HFFc6 (cell line): ENCODE measurements at places on chromosomes 16 and 17. TPM values are rescaled to one million over a fixed set of nuclear protein-coding genes. Genes with fewer than 3 reads are reported as not detected.

The TBC1D26 gene
- not detected in 3 replicates for total RNA-seq

The KRT20 gene
- not detected in 3 replicates for total RNA-seq

The KCNJ18 gene
- not detected in 3 replicates for total RNA-seq

The CD79B gene
- 0.34 to 1.6 TPM (median 0.86 TPM) in 3 replicates for total RNA-seq

The MEFV gene
- not detected in 3 replicates for total RNA-seq

The NHLRC4 gene
- total RNA-seq, result 0.21 to 0.28 TPM in 2 of 3 replicates, not detected in the other

The IL21R gene
- total RNA-seq, result 1.3 TPM in 2 replicates

The OTOP3 gene
- not detected in 3 replicates for total RNA-seq

The CD68 gene
- total RNA-seq, result 39.4 to 70.4 TPM (median 46.7 TPM) in 3 replicates

The DYNLL2 gene
- total RNA-seq, result 31.8 to 39.8 TPM (median 39.1 TPM) in 3 replicates

The GPR179 gene
- total RNA-seq, result not detected in 3 replicates
